ENCODE measurements at places on chromosomes 7 and 10.

- no peak for DNase-seq
Observed at GRCh38 chr7:43078794-43079193, 33.7 kb upstream of the HECW1 start.

DNA sequence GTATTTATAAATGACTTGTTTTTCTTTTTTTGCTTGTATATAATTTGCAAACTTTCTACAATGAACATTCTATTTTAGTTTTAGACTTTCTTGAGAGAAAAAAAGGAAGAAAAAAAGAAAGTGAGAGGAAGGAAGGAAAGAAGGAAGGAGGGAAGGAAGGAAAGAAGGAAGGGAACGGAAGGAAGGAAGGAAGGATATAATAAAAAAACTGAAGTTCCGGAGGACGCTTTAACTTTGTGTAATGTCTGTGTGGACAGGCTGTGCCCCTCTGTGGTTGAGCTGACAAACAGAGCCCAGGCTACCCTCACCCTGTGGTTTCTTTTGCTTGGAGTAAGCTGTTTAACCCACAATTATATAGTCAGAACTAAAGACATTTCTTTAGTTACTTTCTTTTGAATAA lies 108.7 kb downstream of the SEMA3D start:
- DNase-seq, result no peak

DNA sequence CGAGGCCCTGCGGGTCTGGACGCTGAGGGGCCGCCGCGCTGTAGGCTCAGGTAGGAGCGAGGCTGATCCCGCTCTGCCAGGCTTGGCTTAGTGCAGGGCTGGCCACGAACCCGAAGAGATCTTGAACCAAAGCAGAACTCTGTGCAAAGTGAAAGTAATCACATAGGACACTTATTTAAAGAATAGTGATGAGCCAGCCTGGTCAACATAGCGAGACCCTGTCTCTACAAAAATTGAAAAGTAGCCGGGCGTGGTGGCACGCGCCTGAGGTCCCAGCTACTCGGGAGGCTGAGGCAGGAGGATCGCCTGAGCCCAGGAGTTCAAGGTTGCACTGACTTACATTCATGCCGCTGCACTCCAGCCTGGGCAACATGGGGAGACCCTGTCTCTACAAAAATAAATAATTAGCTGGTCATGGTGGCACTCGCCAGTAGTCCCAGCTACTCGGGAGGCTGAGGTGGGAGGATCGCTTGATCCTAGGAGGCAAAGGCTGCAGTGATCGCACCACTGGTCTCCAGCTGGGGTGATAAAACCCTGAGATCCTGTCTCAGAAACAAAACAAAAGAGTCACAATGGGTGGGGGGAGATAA lies 541 bp downstream of the ZSCAN25 start:
- DNase-seq, result no peak

DNA sequence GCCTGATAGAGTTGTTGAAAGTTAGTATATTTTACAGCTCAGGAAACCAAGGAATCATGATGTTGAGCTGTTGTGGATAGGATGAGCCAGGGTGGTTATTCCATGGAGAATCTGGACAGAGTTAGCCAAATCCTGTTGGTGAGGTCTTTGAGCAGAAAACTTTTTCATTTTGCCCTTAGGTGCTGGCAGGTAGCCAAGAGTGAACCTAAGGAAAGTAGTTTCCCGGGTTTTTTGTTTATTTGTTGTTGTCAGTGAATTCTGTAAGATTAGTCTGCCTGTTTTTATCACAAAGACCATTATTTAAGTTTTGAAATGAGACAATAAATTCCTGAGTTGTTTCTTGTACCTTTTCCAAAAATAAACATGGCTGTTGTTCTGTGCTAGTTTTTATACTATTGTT lies 61.0 kb downstream of the GALNT11 start:
- DNase-seq, result no peak

- no peak for DNase-seq
Observed at GRCh38 chr10:1373287-1373686, 317.1 kb downstream of the WDR37 start.

DNA sequence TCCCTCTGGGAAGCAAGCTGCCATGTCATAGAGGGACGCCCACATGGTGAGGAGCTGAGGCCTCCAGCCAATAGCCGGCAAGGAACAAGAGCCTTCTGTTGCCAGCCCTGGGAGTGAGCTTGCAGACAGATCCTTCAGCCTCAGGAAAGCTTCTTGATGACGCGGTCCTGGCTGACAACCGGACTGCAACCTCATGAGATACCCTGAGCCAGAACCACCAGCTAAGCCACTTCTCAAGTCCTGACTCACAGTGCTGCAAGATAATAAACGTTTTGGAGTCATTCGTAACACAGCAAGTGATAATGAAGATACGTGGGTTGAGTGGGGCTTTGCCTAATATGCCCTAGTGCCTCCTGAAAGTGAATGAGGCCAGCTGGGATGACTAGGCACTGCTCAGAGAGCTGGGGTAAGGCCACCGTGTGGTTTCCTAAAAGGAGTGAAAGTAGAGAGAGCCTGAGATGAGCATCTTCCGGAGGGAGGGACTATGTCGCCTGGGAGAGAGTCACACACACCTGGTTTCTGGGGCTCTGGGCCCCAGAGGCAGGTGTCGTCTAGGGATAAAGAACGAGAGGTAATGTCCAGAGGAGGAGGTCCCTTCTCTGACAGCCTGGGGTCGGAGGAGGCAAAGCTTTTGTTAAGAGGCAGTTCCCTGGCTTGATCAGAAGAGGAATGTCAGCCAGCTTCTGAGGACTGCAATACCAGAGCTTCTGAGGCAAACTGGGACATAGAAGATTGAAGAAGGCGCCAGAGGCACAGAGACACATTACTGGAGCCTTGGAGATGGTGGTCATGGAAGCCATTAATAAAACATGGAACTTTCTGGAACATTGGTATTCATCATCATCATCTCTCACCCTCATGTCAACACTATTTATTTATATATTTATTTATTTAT lies 53.6 kb downstream of the PYROXD2 start:
- peak; percentile 61 for DNase-seq

- no peak for DNase-seq
Observed at GRCh38 chr10:76085817-76086167, 654.4 kb downstream of the LRMDA start.

- DNase-seq, result no peak
Observed at GRCh38 chr7:42511027-42511426, 274.0 kb upstream of the GLI3 start.

DNA sequence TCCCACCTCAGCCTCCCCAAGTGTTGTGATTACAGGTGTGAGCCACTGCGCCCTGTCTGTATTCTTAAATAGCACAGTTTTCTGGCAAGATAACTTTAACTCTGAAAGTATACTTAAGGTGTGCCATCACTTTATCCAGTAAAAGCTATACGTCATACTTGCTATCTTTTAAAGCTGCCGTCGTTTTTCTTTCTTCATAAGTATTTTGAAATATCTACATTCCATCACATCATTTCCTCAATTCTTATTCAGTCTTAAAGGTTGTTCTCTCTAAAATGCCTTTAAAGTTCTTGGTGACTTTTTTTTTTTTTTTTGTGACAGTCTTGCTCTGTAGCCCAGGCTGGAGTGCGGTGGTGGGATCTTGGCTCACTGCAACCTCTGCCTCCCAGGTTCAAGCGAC lies 34.7 kb downstream of the PTPN12 start:
- DNase-seq, result no peak

DNA sequence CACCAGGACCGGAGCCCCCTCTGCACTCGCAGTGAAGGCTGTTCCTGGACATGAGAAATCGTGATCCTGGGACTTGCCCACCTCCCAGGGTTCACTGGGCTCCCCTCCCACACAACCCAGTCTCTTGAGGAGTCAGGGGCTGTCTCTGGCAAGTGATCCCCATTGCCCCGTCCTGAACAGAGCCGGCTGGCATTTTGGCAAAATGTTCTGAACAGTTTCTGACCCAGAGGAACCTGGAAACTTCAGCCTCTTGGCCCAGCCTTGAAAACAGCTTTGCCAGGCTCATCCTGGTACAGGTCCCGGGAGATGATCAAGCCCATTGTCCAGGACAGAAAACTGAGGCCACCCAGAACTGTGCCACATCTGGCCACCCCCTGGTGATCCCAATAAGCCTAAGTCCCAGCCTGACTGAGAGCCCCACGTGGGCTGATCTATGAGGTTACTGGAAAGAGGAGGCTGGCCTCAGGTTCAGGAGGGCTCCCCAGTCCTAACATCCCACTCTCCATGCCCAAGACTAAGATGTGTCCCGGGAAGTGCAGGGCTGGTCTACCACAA lies 115.7 kb downstream of the OAT start:
- DNase-seq, result peak; percentile 16

DNA sequence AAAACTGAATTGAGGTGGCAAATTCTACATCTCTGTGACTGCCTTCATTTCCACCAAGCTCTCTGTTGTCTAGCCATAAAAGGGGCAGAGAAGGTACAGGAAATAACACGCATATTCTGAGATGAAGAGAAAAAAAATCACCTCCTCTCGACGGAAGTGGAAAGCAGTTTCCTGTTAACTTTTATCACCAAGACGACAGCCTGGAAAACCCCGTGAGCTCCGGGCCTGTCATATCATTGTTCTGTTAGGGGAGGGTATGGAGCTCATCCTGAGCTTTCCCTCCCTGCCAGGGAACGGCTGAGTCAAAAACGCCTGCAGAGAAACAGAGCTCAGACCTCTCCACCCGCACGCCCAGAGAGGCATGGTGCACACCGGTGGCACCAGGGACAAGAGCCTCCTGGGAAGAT lies 200.3 kb downstream of the PRPF18 start:
- DNase-seq, result no peak

DNA sequence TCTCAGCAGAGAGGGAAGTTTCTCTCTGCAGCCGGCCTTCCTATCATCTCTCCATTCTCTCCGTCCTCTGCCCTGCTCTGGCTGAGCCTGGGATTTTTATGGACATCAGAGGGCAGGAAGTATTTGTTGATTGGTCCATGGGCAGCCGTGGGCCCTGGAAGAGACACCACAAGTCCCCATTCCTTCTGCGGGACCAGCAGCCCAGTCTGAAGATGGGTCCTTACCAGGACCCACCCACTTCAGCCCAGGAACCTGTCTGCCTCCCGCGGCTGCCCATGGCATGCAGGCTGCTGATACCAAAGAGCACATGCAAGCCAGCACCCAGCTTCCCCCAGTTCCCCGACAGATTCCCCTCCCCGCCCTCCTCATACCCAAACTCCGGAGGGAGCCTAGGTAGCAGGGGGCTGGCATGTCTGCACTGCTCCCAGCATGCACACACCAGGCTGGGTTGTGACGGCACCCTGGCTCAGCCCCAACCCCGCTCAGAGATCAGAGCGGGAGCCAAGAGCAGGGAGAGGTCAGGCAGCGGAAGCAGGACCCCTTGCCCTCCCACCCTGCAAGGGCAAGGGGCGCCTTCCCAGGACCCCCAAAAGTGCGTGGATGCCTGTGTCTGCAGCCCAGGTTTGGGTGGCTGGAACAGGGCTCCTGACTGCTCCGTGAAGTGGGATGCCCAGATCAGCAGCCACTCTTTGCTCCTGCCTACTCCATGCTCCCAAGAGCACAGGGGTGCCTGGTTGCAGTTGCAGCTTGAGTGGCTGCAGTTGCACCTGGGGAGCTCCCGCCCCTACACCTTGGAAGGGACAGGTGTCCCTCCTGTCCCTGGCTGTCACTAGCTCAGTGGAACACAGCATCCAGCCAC lies 538.6 kb upstream of the POT1 start:
- DNase-seq, result no peak

DNA sequence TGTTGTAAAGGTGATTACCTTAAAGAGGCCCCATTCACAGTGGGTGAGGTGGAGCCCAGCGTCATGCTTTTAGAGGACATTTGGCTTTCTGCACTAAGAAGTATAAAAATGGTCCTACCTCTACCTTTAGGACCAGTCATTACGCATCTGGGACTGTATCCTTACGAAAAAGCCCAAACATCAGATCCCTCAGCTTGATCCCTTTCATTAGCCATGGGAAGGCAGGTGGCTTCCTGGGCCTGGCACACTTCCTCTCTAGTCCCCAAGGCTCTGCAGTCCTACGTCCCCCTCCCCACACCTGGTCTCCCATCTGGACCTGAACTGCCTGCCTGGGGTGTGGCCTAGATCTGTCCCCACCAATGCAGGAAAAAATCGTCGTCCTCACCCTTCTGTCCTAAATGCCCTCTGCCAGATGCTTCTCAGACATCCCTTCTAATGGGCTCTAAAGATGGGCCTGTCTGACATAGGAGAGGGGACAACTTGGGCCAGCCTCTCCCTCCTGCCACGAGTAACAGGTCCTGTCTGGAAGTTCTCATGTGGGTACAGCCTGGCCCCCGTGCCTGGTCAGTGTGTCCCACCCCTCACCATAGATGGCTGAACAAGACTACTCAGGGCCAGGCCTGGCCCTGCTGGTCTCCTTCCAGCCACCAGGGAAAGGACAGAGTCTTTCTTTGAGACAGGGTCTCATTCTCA lies 11.8 kb upstream of the SLC18A3 start:
- DNase-seq, result no peak

- DNase-seq, result no peak
Observed at GRCh38 chr10:8066124-8066523, 11.6 kb downstream of the GATA3 start.

- DNase-seq, result no peak
Observed at GRCh38 chr7:38703093-38703492, 71.9 kb upstream of the AMPH start.

- DNase-seq, result peak; percentile 68
Observed at GRCh38 chr10:35635576-35635975, 6.5 kb downstream of the FZD8 start.

GRCh38 chr7:44981035-44981706 lies 2.4 kb upstream of the MYO1G start:
- DNase-seq, result no peak

DNA sequence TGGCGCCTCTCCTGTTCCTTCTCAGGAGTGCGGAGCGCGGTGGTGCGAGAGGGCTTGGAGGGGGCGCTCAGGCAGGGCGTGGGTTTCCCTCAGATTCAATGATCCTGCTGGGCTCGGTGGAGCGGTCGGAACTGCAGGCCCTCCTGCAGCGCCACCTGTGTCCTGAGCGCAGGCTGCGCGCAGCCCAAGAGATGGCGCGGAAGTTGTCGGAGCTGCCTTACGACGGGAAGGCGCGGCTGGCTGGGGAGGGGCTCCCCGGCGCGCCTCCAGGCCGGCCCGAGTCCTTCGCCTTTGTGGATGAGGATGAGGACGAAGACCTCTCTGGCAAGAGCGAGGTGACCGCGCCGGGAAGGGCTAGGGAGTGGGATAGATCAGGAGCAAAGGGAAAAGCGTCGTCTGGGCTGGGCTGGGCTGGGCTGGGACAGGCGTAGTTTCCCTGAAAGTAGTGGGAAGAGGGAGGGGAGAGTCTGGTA lies 17.0 kb downstream of the FAM131B start:
- no peak for DNase-seq

DNA sequence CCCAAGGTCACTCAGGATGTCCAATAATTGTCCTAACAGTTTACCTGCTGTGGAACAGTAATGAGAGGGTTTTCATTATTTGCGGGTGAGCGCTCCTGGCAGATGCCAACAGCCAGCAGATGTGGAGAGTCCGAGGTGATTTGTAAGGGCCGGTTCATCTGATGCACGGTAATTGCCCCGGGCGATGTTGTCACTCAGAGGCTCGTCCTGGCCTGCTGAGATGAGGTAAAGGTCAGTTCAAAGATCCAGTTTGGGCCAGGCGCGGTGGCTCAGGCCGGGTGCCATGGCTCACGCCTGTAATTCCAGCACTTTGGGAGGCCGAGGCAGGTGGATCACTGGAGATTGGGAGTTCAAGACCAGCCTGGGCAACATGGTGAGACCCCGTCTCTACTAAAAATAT lies 16.9 kb downstream of the LHPP start:
- no peak for DNase-seq

Measured in right forelimb (tissue), 1 donor.